Dermis blood vessel endothelial cell (primary cell): ENCODE measurements at places on chromosomes 1 and 21.

DNA sequence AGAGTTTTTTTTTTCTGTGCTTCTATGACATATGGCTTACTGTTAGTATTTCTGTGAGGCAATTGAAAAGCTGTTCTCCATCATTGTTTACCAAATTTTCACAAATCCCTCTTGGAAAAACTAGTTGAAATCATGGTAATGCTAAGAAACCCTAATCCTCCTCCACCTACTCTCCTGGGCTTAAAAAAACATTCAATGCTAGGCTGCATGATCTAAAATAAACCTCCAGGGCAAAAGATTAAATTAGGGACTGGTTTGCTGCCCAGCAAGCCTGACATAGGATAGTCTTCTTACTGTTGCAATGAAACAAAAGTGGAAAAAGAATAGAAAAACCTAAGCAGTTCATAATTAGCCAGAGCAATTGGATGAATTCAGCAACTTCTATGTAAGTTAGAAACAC lies 16.1 kb downstream of the C1orf52 start:
- DNase-seq = no peak

GRCh38 chr1:30822006-30822405 lies 64.4 kb upstream of the LAPTM5 start:
- no peak for DNase-seq

- no peak for DNase-seq
Measured at GRCh38 chr1:227914801-227915563, 32.8 kb downstream of the WNT9A start.

DNA sequence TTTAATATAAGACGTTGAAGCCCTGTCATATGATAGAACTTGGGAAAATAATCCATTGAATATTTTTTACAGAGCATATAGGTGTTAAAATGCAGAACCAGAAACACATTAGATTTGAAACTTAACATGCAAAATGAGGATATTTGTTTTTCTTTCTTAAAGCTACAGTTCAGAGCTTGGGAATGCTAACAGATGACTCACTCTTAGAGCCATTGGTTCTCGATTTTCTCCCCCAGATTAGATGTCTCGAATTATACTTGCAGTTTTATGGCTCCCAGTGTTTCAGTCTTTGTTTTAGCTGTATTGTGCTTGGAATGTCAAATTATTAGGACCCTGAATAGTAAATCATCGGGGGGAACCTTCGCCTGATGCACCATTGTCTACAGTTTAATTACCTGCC lies 575.7 kb upstream of the ZP4 start:
- no peak for DNase-seq

GRCh38 chr1:71561206-71561605 lies 480.4 kb upstream of the ZRANB2 start:
- DNase-seq = no peak

- peak; percentile 83 for DNase-seq
Measured at GRCh38 chr21:42463861-42464515, 32.0 kb downstream of the RSPH1 start.

DNA sequence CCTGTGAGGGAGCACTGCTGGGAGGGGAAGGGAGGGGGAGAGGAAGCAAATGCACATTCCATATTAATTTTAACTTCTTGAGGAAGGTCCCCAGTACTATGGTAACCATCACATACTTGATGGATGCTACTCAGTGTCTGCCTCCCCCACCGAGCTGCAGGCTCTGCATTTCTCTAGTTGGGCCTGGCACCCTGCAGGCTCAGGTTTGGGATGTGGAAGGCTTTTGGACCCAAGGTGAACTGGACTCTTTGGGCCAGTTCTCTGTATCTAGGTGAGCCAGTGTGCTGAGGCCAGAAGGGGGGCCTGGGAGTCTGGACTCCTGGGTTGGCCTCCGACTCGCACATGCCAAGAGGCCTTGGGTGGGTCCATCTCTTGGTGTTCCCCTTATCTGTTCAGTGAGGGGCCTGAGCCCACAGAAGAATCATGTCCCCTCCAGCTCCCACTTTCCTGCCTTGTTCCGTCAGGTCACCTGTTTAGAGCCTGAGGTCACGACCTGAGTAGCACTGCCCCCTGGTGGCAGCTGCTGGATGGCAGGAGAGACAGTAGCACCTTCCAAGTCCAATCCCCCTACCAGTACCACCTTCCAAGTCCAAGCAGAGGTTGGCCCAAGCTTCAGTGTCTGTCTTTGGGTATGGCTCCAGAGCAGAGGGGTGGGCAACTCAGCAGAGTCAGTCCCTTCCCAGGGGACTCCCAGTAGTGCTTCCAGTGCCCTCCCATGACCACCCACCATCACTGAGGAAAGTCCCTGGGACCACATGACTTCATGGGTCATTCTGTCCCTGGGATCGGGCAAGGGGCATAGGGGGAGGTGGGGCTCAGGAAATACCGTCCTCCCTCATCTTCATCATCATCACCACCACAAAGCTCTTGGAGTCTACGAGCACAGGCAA lies 241.8 kb downstream of the TRABD2B start:
- peak; percentile 30 for DNase-seq

- no peak for DNase-seq
Measured at GRCh38 chr1:112318698-112319370, 77.2 kb upstream of the CTTNBP2NL start.

DNA sequence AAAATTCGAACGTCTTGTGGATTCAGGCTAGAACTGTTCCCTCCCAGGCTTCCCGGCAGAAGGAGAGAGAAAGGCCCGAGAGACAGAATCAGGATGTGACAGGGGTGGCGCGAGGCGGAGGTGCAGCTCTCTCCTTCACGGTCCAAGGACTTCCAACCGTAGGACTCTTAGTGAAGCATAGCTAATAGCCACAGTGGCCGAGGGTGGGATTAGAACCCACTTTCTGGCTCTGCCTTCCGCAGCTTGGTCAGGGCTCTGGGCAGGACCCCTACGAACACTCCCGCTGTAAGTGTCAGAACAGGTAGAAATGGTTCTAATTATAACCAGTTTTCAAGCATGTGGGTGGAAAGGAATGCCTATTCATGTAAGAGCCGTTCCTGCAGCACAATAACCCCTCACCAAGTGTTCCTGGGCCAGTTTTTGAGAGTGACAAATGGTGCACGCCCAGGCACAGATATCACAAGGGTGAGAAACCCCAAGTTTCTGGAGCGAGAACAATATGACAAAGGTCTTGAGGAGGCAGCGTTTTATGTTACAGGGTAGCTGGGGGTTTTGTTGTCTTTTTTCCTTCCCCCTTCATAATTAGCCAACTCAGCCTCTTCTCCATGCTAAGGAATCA lies 86.4 kb downstream of the SYF2 start:
- no peak for DNase-seq

DNA sequence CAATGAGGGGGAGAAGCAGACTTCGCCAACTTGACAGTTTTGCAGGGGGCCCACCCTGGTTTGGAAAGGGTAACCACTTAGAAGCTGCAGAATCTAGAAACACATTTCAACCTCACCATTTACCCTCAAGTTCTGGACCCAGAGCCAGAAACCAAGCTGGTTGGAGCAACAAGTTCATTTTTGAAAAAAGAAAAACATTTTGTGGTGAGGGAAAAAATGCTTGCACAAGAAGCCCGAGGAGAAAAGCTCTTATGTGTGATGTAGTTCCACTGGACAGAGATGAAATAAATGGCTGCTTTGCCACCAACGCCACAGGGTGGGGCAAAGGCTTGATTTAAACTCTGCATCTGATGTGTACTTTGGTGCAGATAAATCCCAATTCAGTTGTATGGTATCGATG lies 10.6 kb upstream of the NGF start:
- no peak for DNase-seq

- DNase-seq = no peak
Measured at GRCh38 chr1:161706482-161707347, at the start of gene FCRLA. FCRLA (plus strand) TSS chr1:161707229; CDS start chr1:161707265, 36 bp downstream.

- DNase-seq = no peak
Measured at GRCh38 chr1:208314431-208314830, 70.2 kb upstream of the PLXNA2 start.

- DNase-seq = no peak
Measured at GRCh38 chr1:16905110-16905867, 9.5 kb downstream of the RNU1-2 start.

DNA sequence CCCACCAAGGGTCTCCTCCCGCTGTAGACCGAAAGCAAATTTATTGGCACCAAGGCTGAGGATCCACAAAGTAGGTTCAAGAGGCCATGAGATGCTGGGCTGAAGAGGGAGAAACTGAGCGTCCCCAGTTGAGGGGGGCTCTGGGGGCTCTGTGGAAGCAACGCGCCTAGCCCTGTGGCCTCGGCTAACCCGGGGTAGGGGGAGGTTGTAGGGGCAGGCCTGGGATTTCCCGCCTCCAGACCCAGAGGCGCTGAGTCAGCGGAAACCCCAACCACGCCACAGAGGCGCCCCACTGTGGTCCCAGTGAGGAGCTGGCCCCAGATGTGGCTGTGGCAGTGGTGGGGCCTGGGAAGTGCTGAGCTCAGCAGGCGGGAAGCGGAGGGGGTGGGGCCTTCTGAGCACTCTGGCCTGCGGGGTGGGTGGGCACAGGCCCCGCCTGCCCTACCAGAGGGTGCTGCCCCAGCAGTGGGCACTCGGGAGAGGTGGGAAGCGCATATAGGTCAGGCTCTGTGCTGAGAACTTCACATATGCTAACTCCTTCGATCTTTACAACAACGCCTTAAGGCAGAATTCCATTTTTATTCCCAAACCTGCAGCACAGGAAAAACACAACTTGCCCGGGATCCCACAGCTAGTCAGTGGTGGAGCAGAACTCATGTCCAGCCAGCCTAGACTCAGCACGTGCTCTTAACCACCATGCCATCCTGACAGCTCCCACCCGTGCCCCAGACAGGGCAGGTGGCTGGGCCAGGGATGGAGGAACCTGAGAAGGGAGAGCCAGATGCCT lies 1.5 kb upstream of the COL16A1 start:
- DNase-seq = peak; percentile 46

DNA sequence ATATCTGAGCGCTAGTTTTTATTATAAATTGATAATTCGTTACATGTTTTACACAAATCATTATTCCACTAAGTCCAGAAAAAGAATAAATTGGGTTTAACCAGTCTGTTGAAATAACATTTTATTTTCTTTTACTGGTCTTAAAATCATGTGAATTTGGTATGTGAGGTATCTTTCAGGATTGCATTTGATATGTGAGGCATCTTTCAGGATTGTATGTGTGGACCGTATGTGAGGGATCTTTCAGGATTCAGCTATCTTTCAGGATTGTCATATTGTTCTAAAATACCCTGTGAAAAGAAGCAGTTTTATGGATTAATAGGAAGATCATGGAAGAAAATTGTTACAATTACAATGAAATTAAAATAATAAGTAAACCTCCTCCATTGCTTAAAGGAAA lies 42.9 kb downstream of the USP25 start:
- DNase-seq = no peak

DNA sequence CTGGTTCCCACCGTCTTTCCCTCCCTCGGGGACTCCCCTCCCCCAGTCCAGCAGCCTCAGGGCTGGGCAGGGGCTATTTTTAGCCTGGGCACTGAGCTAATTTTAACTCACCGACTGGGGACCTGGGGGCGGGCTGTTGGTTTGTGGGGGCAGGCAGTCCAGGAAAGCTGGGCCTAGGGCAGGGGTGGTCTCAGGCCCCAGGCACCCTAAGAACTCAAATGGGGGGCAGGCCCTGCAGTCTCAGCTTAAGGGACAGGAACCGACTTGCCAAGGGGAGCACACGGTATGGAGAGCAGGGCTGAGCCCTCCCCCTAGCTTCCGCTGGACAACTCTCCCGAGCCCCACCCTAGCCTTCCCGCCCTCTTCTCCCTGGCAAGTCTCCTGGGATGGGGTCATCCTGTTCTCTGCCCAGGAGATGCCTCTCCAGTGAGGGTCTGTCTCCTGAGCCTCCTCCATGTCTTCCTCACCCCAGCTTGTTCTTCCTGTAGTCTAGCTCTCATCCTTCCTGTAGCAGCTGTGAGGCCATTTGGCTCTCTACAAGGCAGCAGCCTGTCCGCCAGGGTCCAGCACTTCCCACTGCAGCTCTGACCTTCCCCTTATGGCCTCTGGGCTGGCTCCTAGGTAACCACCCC lies 10.1 kb downstream of the MEF2D start:
- DNase-seq = peak; percentile 38
